ENCODE measurements at places on chromosomes 12 and 14.

- no peak for DNase-seq
Observed at GRCh38 chr12:56021889-56022497, 1.1 kb downstream of the IKZF4 start.

GRCh38 chr12:6771509-6772330, 600 bp upstream of the LAG3 start:
- DNase-seq, result no peak

- DNase-seq, result no peak
Observed at GRCh38 chr12:53128780-53129569, 25.7 kb downstream of the SOAT2 start.

GRCh38 chr12:116698116-116698515, 39.8 kb downstream of the SPRING1 start:
- DNase-seq, result no peak

GRCh38 chr14:24837280-24838046, 203.5 kb upstream of the GZMB start:
- no peak for DNase-seq

DNA sequence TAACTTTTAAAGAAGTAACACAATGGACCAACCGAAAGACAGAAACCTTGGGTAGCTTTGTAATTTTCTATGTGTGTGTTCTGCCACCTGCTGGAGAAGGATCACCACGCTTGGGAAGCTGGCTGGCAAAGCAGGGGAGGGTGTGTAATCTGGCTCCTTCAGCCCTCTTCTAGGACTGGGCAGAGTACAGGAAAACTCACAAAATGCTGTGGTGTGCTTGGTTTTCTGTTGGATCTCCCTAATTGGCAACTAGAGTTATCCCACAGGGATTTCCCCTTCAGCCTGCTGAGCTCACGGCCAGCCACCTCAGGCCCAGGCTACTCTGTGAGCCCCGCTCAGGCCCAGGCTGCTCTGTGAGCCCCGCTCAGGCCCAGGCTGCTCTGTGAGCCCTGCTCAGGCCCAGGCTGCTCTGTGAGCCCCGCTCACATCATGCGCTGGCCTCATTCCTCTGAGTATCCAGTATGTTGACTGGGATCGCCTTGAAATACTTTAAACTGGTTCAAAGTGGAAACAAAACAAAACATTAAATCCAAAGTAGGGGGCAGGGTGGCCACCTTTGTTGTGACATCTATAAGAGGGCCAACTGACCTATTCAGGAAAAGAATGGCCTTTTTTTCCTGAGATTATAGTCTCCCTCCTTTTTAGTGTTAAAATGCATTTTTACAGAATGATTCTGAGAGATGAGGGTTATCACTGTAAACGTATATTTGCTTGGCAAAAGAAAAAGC, 52.0 kb upstream of the RNU6-8 start:
- DNase-seq, result no peak

DNA sequence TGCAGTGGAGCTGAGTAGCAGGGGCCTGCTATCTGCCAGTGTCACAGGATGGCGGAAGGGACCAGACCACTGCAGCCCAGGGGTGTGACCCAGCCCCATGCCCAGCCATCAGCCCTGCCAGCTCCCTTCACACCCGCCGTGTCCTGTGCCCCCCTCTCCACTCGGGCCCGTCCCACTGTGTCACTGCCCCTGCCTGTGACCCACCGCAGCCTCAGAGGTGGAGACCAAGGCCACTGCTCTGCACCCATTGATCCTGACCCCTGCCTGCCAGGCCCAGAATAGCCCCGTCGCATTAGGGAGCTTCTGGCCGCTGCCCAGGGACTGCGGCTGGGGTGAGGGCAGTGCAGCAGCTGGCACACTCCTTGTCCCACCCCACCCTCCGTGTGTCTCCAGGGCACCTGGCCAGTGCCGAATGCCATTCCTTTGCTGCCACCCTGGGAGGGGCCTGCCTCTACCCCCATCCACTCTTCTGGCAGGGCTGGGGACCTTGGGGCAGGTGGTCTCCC, 2.1 kb upstream of the CRIP2 start:
- no peak for DNase-seq

- DNase-seq, result no peak
Observed at GRCh38 chr12:32462908-32463307, 63.5 kb downstream of the FGD4 start.

DNA sequence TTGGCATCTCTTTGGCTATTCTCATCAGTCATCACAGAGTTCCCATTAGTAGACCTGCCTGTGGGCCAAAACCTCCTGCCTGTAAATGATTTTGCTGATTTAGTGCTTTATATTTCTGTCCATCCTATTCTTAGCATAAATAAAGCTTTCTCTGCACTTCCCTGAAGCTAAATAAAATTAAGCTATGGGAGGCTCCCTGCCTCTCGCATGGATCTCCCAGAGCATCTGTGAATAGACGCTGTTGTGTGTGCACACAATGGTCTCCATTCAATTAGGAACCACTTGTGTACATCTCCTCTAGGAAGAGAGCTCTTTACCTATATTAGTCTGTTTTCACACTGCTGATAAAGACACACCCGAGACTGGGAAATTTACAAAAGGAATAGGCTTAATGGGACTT, 80.4 kb downstream of the PPFIBP1 start:
- no peak for DNase-seq

DNA sequence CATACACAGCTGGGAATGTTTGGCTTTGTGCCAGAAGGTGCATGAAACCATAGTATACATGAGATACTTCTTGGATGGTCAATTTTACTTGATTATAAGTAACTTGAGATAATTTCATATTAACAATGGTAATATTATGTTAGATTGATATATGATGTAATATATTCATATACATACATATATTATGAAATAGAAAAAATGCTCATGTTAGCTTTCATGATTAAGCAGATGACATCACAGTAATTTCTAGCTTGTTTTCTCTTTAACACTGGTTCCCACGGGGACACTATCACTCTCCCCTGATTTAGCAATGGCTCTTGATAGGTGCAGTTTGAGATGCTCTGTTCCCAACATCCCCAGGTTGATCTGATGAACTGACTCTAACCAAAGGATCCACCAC, 35.4 kb upstream of the NTF3 start:
- no peak for DNase-seq

GRCh38 chr12:120197542-120197887, 3.0 kb upstream of the GCN1 start:
- DNase-seq, result no peak

DNA sequence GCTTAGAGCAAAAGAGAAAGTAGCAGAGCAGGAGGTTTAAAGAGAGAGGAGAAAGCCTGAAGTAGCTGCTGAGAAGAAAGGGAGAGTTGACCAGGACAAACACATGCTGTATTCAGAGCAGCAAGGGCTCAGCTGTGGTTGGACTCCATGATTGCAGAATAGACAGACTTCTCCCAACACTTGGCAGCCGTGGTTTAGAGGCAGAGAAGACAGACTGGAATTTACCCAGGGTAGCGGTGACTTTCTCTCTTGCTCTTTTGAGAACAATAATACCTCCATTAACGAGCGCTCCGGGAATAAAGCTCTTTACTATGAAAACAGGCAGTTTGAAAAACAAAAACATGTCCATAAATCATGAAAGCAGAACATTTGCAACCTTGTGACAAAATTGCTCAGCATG, 21.4 kb upstream of the IGF1 start:
- DNase-seq, result no peak

GRCh38 chr12:1740161-1740948, 49.5 kb downstream of the ADIPOR2 start:
- DNase-seq, result no peak

DNA sequence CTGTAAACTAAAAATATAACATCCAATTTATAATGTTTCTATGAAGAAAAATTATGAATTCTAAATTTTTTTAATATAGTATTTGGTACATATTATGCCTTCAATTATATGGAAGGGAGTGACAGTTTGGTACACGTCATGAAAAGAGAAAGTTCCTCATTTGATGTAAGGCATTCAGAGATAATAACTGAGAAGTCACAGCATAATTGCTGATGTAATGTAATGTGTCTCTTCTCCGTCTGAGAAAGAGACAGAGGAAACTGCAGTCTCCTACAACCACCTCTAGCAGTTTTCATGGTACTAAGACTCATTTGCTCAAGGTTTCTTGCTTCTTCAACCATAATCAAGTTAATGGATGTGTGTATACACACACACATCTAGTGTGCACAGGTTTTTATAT, 2.3 kb upstream of the CD69 start:
- no peak for DNase-seq

GRCh38 chr14:92884410-92884809, 38.5 kb upstream of the CHGA start:
- DNase-seq, result no peak

GRCh38 chr12:83172866-83173649, 486.4 kb downstream of the TMTC2 start:
- no peak for DNase-seq

DNA sequence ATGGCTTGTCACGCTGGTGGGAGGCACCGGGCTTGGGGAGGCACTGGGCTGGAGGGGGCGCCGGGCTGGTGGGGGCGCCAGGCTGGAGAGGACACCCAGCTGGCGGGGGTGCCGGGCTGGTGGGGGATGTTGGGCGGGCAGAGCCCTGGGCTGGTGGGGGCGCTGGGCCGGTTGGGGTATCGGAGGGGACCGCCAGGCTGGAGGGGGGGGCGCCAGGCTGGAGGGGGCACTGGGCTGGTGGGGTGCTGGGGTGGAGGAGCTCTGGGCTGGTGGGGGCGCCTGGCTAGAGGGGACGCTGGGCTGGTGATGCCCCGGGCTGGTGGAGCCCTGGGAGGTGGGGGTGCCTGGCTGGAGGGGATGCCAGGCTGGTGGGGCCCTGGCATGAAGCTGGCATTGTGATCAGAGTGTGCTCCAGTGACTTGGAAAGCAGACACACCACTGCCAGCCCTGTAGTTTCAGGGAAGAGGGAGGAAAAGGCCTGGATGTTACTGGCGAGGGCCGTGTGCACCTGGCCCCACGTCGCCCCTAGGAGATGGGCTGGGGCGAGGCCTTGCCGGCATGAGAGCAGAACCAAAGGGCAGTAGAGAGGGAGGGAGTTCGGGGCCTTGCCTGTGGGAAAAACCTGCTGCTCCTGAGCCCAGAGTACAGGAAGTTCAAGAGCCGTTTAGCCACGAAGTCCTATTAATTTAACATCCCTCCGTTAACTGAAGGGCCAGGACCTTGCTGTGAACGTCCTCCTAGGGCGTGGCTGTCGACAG, 13.1 kb downstream of the TEDC1 start:
- DNase-seq, result no peak

GRCh38 chr12:68815928-68816800, 8.2 kb downstream of the MDM2 start:
- DNase-seq, result no peak

- DNase-seq, result no peak
Observed at GRCh38 chr14:69960296-69960695, 81.1 kb downstream of the SMOC1 start.

GRCh38 chr12:15092826-15093225, 120.0 kb downstream of the PDE6H start:
- DNase-seq, result no peak

GRCh38 chr12:96421014-96421413, 20.8 kb upstream of the CDK17 start:
- DNase-seq, result no peak

DNA sequence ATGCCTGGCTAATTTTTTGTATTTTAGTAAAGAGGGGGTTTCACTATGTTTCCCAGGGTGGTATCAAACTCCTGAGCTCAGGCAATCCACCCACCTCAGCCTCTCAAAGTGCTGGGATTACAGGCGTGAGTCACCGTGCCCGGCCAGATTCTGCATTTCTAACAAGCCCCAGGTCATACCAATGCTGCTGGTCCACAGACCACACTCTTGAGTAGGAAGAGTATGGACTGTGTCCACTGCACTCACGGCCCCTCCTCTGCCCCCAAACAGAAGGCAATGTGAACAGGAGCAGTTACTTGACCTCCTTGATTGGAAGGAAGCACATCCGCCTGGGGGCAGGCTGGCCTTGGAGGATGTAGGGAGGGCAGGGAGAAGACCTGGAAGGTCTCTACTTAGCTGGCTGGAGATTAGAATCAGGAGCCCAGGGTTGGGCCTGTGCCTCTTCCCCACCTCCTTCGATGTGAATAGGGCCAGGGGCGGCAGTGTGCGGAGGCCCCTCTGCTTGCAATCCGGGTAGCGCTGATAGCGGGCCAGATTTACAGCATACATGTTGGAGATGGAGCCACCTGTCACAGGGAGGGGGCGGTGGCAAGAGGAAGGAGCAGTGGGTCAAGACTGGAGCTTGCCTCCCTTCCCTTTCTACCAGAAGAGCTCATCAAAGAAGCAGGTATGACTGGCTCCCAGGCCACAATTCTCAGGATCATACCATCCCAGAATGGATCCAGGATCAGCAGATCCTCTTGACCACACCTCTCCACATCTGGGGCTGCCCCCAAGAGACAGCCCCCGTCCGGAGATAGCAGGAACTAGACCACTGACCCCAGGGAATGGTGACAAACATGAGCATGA, 9.4 kb upstream of the ZNF740 start:
- no peak for DNase-seq

DNA sequence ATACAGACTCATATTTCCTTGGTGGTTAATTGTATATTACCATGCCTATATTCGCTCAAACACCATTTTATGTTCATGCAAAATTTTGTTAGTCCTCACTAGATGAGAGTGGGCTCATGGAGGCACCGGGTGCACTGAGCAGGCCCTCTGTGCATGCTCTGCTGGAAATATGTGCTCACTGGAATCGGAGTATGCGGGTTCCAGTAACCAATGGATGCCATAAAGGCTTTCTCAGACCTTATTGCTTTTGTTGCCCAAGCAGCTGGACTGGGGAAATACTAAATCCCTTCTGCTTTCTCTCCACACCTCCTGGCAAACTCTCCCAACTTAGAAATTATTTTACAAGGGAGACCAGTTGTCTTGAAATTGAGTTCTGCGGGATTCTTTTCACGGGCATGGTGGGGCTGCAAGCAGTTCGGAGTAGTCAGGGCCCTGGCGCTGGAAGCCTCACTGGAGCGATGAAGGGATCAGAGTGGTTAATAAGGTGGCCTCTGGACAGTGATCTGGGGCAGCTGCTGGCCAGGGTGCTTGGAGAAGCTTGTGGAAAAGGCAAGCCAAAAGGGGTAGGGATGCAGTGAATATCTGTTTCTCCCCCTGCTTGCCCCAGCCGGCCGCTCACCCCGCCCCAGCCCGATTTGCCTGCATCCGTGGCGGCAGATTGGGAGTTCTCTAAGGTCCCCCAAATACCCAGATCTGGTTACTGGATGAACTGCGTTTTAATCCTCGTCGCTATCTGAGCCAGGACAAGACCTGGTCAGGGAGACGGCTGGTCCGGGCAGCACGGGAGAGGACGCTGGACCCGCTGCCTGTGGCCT, 7.4 kb upstream of the HOXC6 start:
- DNase-seq, result no peak

- no peak for DNase-seq
Observed at GRCh38 chr12:11968048-11968383, 102.7 kb upstream of the BCL2L14 start.

GRCh38 chr12:55931317-55931779, 386 bp downstream of the DGKA start:
- no peak for DNase-seq
